NCI-H1105 treated with DMSO at 0.1 percent for 48 hours (cell line): ENCODE measurements at places on chromosomes 7 and 10.

- DNase-seq: no peak
Observed at GRCh38 chr10:108862676-108863350, 1060.5 kb downstream of the XPNPEP1 start.

DNA sequence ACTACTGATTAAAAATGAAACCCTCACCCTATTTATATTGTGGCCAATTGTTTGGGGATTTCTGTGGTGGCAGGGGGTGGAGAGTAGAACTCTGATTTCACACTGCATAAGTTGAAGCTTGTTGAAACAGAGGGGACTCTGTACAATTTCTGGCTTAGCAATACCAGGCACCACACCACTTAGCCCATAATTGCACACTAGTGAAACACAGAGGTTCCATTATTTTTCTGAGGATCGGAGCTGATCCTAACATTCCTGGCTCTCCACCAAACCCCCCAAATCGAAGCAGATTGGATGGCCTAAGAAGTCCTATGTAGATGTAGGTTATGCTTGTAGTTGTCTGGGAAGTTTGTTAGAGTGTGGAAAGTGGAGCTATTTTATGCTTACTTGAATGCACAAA lies 47.0 kb downstream of the PTN start:
- no peak for DNase-seq

DNA sequence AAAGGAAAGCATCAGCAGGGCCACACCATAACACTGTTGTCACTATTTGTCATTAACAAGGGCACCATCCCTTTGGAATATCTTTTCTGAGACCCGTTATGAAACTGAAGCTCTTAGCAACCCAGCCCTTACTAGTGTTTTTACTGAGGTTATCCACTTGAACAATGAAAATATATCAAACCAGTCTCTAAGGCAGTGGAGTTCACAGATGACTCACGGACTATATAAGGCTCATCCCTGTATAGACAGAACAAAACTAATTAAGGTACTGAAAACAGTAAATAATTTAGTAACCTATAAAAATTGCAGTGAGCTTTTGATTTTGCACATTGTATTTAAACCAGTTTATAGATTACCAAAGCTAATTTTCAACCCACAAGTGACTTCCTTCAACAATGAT lies 196.0 kb downstream of the ELAPOR2 start:
- DNase-seq: no peak

GRCh38 chr10:33233221-33233620 lies 101.2 kb downstream of the NRP1 start:
- no peak for DNase-seq

DNA sequence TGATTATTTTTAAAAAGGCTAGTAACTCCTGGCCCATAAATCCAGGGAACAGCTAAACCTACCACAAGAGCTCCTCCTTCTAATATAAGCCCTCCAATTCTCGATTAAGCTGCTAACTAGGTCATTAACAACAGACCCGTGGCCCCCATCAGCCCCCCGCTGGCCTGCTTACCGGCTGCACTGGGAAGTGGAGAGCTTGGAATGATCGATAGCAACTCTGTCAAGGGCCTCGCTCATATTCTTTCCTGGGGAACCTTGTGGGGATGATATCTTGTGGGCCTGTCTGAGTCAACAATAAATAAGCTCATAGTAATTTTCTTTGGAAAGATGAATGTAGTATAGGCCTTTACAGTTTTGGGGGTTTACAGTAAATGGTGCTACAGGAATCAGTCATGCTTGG lies 353.5 kb downstream of the TCERG1L start:
- no peak for DNase-seq

GRCh38 chr10:5515948-5516761 lies 8.6 kb upstream of the CALML3 start:
- DNase-seq: no peak

DNA sequence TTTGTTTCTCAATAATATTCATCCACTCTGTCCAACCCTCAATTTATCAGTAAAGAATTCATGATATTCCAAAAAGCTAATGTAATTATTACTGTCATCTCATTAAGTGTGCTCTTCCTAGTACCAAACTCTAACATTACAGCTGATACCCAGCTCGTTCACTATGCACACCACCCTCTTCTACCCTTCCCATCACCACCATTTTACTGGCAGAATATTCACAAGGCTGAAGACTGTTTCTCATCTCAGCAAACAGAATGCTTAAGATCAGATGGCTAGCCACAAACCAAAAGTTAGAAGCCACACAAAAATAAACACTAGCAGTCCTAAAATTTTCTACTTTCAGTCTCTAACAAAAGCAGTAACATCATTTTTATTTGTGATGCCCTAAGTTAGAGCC lies 121.5 kb downstream of the SRPK2 start:
- no peak for DNase-seq

GRCh38 chr7:128727239-128727638 lies 11.9 kb upstream of the CALU start:
- no peak for DNase-seq

- DNase-seq: no peak
Observed at GRCh38 chr7:4139656-4140625, 542.2 kb upstream of the FOXK1 start.

DNA sequence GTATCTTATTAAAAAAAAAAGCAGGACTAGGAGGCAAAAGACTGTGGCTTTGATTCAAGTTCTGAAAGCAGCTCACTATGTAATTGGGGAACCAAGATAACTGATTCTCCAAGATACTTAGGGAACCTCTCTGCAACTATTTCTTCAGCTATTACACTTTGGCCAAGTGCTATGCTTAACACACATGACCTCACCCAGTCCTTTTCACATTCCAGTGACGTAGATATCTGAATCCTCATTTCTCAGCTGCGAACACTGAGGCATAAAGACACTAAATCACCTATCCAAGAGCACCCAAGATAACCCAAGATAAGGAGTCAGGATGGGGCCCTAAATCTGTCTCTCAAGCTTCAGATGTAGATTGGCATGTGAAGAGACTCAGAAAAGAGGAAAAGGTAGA lies 133.6 kb downstream of the GLI3 start:
- DNase-seq: no peak

DNA sequence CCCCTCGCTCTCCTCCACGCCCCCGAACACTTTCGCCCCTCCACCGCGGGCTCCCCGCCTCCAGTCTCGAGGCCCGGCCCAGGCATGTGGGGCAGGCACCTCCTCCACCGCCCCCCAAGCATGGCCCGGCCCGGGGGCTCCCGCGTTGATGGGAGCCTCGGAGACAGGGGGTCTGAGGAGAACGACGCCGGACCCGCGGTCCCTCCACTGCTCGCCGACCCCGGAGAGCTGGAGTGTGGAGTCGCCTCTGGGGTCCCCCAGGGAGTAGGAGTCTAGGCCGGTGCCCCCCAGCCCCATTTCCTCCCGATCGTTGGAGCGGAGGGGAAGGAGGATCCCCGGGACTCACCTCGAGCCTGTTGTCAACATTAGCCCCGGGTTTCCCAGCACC lies 206 bp downstream of the UPF2 start:
- DNase-seq: no peak

DNA sequence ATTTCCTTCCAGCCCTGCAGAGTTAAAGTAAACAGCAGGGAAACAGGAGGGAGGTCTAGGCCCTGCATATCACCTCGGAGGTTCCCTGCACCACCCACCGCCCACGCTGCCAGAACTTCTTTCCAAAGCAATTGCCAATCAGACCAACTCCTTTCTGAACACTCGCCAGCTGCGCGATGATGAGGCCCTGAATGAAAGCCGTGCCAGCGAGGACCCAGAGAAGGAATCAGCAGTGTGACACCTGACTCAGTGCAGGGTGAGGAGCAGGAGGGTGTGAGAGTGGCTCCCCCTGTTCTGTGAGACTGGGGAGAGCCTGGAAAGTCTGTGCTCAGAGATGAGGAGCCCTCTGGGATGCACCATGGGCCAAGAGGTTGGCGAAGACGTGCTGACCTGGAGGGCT lies 3.3 kb upstream of the TCERG1L start:
- DNase-seq: no peak

DNA sequence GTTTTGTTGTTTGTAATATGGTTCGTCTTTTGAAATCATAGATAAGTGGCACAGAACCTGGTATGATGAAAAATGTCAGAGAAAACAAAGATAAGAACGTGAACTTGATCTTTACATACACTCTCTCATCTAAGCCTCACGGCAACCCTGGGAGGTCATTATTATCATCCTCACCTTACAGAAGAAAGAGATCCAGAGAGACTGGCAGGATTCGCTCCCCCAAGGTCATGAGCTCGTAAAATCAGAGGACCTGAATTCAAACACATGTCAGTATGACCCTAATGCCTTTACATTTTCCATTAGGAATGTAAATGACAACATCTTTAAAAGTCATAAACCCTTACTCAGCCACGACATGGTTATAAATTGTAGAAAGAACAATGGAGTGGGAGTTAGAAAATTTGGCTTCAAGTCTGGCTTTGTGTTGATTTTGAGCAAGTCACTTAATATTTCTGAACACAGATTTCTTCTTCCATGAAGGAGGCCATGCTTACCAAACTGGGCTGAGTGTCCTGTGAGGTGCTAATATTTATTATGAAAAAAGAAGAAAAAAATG lies 35.9 kb downstream of the HIPK2 start:
- no peak for DNase-seq

GRCh38 chr7:44956157-44956766 lies 22.6 kb downstream of the MYO1G start:
- DNase-seq: no peak

DNA sequence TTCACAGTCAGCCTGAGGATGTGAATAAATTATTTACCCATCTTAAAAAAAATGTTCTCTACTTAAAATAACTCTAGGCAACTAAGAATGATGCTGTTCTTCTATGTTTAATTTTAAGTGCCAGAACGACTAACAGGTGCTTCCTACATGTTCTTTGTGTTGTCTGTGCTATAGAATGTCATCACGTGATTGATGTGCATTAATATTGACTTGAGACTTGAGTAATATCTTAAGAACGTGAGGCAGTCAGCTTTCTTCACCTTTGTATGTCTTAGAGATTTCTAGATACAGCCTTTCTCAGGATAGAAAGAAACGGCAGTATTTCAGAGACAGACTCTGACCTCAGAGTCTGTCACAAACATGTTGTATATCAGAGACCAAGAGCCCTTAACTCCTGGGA lies 274.6 kb downstream of the KCND2 start:
- DNase-seq: no peak
